Colonic mucosa (tissue), 4 donors: ENCODE measurements at places on chromosomes 11 and 22. TPM values are rescaled to one million over a fixed set of nuclear protein-coding genes. Genes with fewer than 3 reads are reported as not detected.

ME3 gene
- 13.8 TPM for total RNA-seq

CCDC87 gene
- total RNA-seq: 0.53 TPM

SPCS2 gene
- total RNA-seq: 147 TPM

SLC25A22 gene
- 31.8 TPM for total RNA-seq

ZNF215 gene
- 3.6 TPM for total RNA-seq

ANGPTL5 gene
- not detected for total RNA-seq

NAV2 gene
- 45.3 TPM for total RNA-seq

LARGE2 gene
- total RNA-seq: 7.5 TPM

TTC38 gene
- 149 TPM for total RNA-seq

- H3K27me3 ChIP-seq: peaks cover 22% of the 10 kb centered on the region
- peak within 1 kb of the TSS; percentile 12 for H3K27ac ChIP-seq
- peak within 1 kb of the TSS; percentile 40 for H3K4me3 ChIP-seq
These were observed at the start of gene RAB3IL1 for GRCh38 chr11:61917334-61918109. Gene RAB3IL1 (minus strand): TSS chr11:61917566. CDS start chr11:61917367, 199 bp downstream.

- H3K27ac ChIP-seq: no peak within 1 kb of the TSS
- DNase-seq: no peak
- no peaks in the 10 kb centered on the region for H3K4me1 ChIP-seq
- H3K27me3 ChIP-seq: peaks cover 9% of the 10 kb centered on the region
These were observed at the start of gene MRGPRG for GRCh38 chr11:3218483-3219280. Gene MRGPRG (minus strand): TSS chr11:3218813. CDS start chr11:3218813, 0 bp downstream.

- H3K27ac ChIP-seq: no peak overlapping the region
- DNase-seq: no peak
- no peak overlapping the region for H3K4me3 ChIP-seq
- no peaks in the 10 kb centered on the region for H3K27me3 ChIP-seq
These were observed 2.8 kb downstream of the SESN3 start for GRCh38 chr11:95228081-95228749.

DNA sequence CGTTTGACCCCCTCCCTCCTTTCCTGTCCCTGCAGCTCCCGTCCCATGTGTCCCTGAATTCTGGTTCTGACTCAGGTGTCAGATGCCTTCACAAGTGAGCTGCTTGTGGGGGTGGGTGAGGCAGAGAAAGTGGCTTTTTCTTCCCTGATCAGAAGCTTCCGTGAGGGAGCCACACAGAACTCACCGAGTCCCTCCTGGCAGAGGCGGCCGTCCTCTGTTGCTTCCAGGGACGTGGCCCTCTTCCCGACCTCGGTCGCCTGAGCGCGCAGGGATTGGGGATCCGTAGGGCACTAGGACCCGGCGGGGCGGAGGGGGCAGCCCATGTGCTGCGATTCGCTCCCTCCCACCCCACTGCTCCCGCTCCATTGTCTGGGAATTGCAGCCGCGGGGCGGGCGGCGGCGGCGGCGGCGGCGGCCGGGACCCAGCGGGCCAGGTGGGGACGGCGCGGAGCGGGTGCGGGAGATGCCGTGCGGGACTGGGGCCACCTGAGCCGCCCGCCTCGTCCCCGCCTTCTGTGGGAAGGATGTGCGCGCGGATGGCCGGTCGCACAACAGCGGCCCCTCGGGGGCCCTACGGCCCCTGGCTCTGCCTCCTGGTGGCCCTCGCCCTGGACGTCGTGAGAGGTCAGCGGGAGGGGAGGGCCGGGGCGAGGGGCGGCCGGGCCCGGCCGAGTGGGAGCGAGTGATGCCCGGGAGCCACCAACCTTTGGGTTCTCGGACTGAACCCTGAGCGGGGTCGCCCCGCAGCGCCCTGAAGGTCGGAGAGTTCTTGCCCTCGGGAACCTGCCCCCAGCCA is at the start of gene TMEM132A:
TMEM132A (plus strand) TSS at position 351 of the 796 bp plus-strand sequence; CDS start at position 525, 174 bp downstream.
- peaks cover 11% of the 10 kb centered on the region for H3K27me3 ChIP-seq
- peak within 1 kb of the TSS; percentile 65 for H3K4me3 ChIP-seq
- DNase-seq: peak; percentile 83

DNA sequence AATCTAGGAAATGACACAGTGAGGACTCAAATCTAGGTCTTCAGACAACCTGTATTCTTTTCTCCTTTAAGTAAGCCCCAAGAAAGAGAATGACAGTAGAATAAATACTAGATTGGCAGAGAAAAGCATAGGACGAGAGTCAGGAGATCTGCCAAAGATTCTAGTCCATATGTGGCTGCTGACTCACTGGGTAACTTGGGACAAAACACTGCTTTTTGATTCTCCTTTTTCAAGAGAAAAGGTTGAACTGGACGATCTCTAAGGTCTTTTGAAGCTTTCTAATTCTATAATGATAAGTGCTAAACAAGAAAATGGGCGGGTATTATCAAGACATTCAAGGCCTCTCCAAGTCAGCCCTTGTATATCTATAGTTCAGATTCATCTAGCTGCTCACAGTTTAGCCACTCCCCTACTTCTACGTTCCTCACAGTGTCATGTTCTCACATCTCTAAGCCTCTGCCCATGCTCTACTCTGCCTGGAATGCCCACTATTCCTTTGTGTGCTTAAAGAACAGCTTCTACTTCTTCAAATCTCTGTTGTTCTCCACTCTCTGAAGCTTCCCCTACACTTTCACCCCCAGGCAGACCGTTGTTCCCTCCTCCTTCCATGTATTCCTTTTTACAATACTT is 53.0 kb downstream of the RELT start:
- H3K4me1 ChIP-seq: no peaks in the 10 kb centered on the region
- no peak overlapping the region for H3K27ac ChIP-seq
- no peak for DNase-seq
- no peaks in the 10 kb centered on the region for H3K36me3 ChIP-seq

GRCh38 chr11:117439256-117439655 is 111.6 kb downstream of the CEP164 start:
- H3K4me1 ChIP-seq: no peaks in the 10 kb centered on the region
- H3K27me3 ChIP-seq: no peaks in the 10 kb centered on the region
- DNase-seq: no peak
- H3K4me3 ChIP-seq: no peak overlapping the region
- H3K27ac ChIP-seq: no peak overlapping the region
- H3K36me3 ChIP-seq: no peaks in the 10 kb centered on the region

DNA sequence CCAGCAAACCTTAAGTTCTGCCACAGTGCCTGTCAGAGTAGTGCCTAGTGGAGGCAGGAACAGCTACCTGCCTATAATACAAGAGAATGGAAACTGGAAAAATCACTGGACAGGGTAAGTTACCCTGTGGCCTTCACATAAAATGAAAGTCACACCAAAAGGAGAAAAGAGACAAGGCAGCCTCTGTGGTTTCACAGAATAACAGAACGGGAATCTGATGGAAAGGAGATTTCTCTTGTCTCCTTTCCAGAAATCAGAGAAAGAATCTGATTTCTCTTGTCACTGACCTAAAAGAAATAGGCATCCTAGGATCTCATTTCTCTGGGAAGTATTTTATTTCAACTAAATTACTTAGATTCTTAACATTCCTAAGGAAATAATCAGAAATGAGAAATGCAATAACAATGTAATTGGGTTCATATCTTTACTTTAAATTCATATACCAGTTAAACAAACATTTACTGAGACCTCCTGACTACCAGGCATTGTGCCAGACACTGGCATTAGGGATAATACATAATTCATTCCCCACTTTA is 41.6 kb downstream of the PRCP start:
- no peak overlapping the region for H3K27ac ChIP-seq
- no peak overlapping the region for H3K4me3 ChIP-seq
- H3K4me1 ChIP-seq: no peaks in the 10 kb centered on the region
- H3K36me3 ChIP-seq: no peaks in the 10 kb centered on the region

DNA sequence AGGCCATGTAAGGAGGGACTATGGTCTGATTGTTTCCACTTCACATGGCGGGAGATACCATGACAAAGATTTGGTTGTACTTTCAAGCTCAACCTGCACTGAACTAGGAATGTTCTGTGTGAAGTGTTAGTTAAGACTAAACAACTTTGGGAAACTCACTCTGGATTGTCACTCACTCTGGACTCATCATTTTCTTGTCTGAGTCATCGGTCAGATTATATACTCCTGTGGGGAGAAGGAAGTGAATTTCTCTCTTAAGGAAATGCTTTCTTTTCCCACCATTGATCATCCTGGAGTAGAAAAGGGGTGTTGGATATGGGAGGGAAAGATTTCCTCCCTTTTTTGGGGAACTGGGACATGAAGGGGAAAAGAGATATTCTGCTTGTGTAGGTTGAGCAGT is 26.9 kb upstream of the CAT start:
- H3K4me1 ChIP-seq: no peaks in the 10 kb centered on the region
- no peak overlapping the region for H3K4me3 ChIP-seq
- no peaks in the 10 kb centered on the region for H3K36me3 ChIP-seq
- H3K27ac ChIP-seq: no peak overlapping the region
- no peak for DNase-seq

DNA sequence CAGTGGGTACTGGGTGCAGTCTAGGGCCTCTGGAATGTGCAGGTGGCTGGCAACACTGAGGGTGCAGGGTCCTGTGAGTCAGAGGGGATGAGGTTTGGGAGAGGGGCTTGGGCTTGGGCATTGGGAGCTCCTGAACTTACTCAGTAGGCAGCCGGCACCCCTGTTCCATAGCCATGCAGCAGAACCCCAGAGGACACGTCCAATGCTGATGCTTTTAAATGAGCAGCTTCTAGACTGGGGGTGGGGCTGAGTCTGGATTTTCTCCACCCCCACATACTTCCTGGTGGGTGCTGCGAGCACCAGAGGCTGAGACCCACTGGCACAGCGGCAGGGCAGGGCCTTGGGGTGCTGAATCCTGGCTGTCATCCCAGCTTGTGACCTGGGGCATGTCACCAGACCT is 71.4 kb downstream of the ARHGAP8 start:
- H3K36me3 ChIP-seq: no peaks in the 10 kb centered on the region
- no peak overlapping the region for H3K4me3 ChIP-seq
- DNase-seq: no peak
- H3K27me3 ChIP-seq: no peaks in the 10 kb centered on the region
- no peak overlapping the region for H3K27ac ChIP-seq

DNA sequence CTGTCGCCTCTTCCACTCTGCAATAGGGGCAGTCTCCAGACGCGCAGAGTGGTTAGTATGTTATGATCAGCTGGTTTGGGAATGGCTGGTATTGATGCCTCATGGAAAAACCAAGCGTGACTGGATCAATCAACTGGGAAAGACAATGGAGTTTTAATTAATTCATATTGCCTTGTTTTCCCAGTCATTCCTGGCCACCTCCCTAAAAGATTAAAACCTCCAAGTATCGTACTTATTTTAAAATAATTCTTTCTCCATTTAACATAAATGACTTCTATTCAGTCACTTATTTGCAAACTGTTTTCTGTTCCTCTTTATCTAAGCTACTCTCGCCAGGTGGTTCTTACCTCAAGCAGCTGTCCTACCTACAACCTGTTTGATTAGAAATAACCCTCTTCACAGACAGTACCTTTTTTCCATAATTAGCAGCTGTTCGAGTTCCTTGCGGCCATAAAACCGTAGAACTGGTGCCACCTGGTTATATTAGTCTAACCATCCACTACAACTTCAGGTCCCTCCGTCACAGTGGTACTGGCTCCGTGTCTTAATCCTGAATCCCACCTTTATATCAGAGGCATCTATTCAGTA is 898 bp downstream of the ZNF215 start:
- DNase-seq: peak; percentile 23
- no peaks in the 10 kb centered on the region for H3K4me1 ChIP-seq
- H3K27ac ChIP-seq: peak overlapping the region; percentile 67
- no peaks in the 10 kb centered on the region for H3K36me3 ChIP-seq
- H3K4me3 ChIP-seq: peak overlapping the region; percentile 63

- no peak for DNase-seq
- H3K4me1 ChIP-seq: no peaks in the 10 kb centered on the region
- no peaks in the 10 kb centered on the region for H3K36me3 ChIP-seq
These were observed 5.2 kb downstream of the UPB1 start for GRCh38 chr22:24500277-24500820.

DNA sequence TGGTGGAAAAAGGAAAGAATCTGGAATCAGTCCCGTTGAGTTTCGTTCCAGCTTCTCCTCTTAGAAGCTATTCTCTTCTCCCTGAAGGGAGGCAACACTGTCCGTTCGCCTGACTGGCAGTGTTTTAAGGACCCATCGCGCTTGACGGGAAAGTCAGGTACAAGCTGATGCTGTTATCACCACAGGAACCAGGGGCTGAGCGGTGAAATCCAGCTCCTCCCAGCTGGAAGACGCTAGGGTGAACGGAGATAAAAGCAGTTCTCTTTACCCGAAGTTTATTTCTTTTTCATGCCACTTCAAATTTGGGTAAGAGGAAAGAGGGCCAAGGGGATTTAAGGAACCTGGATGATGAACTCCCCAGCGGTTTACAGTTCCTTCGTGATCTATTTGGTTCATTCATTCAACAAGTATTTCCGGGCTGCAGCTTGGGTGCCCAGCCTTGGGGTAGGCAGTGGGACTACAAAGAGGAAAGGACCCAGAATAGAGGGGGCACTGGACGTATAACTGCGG is 551 bp upstream of the DEUP1 start:
- H3K4me3 ChIP-seq: peak overlapping the region; percentile 35
- peak; percentile 19 for DNase-seq
- no peaks in the 10 kb centered on the region for H3K27me3 ChIP-seq
- no peaks in the 10 kb centered on the region for H3K36me3 ChIP-seq
- H3K4me1 ChIP-seq: no peaks in the 10 kb centered on the region
- H3K27ac ChIP-seq: no peak overlapping the region

- no peak overlapping the region for H3K4me3 ChIP-seq
- no peak for DNase-seq
- no peaks in the 10 kb centered on the region for H3K4me1 ChIP-seq
- no peaks in the 10 kb centered on the region for H3K27me3 ChIP-seq
These were observed 525 bp downstream of the CSDC2 start for GRCh38 chr22:41561335-41561734.

GRCh38 chr11:73382183-73382582 is 6.0 kb downstream of the RELT start:
- H3K27ac ChIP-seq: no peak overlapping the region
- H3K27me3 ChIP-seq: no peaks in the 10 kb centered on the region
- no peaks in the 10 kb centered on the region for H3K4me1 ChIP-seq
- no peak for DNase-seq
- H3K4me3 ChIP-seq: no peak overlapping the region
- H3K36me3 ChIP-seq: no peaks in the 10 kb centered on the region

- DNase-seq: no peak
- no peaks in the 10 kb centered on the region for H3K4me1 ChIP-seq
- H3K4me3 ChIP-seq: no peak overlapping the region
These were observed 72.1 kb downstream of the CELSR1 start for GRCh38 chr22:46465345-46465720.

DNA sequence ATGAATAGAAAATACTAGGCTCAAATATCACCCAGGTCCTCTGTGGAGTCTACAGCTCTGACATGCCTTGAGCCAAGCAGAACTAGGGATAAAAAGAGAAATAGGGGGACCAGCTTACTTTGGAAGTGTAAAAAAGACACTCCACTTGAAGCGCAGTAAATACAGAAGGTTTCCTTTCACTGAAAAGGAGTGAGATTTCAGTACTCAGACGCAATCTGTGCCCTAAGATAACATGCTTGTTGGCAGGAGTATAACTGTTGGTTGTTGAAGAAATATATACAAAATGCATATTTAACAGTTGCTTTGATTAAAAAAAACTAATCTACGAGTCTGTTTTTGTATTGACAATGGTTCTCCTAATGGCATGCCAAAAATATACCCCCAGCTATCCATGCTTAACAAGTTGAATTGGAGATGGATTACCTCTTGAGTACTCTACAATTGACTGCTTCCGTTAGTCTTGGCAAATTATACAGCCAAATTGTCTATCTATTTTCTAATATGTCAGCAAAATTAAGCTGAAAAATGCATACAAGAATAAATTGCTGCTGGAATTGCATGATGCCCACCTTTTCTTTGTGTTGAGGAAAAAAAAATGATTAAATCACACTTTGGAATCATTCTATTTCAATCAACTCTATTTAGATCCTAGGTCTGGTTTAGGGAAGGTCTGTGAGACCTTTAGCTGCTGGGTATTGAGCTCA is 91.6 kb downstream of the FAT3 start:
- H3K4me1 ChIP-seq: no peaks in the 10 kb centered on the region
- H3K27me3 ChIP-seq: no peaks in the 10 kb centered on the region
- no peak overlapping the region for H3K27ac ChIP-seq
- DNase-seq: no peak
- no peak overlapping the region for H3K4me3 ChIP-seq
